Activated CD8-positive, alpha-beta memory T cell treated with anti-CD3 and anti-CD28 coated beads, Interleukin-2, amount 50 U/mL, for 4 hours (primary cell): ENCODE measurements at places on chromosomes 7 and 10.
A peak's percentile ranks its signal among the peaks of the same experiment; 100 is the strongest.

DNA sequence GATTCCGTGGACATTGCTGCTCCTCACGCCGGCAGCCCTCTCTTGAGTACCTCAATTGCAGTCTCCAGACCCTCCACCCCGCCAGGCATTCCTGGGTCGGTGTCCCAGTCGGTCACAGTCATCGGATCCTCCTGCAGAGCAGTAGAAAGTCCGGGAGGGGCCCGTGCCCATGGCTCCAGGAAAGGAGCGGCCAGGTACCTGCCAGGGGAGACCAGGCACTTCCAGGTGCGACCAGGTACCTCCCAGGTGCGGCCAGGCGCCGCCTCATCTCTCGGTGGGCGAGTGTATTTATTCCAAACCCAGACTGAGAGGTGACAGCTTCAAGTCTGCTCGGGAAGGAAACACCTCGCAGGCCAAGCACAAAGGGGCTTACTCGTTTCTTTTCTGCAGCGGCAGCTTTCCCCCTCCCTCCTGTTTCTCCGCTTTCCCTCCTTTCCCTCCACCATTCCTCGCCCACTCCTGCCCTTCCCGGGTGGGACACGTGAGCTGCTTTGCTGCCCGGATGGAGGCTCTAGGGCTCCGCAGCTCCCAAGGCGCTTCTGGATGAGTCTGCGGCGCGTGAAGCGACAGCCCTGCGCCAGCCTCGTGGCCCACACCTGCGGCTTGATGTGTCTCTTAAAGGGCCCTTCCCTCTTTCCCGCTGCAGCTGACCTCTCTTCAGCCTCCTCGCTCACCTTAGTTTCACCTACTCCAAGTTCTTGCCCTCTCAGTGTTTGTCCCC is 39.4 kb upstream of the AGK start:
- DNase-seq, result no peak

- peak; percentile 17 for DNase-seq
These were observed 8.0 kb upstream of the BEND7 start for GRCh38 chr10:13536674-13537366.

GRCh38 chr10:9510626-9511025 is 1456.1 kb downstream of the GATA3 start:
- no peak for DNase-seq

DNA sequence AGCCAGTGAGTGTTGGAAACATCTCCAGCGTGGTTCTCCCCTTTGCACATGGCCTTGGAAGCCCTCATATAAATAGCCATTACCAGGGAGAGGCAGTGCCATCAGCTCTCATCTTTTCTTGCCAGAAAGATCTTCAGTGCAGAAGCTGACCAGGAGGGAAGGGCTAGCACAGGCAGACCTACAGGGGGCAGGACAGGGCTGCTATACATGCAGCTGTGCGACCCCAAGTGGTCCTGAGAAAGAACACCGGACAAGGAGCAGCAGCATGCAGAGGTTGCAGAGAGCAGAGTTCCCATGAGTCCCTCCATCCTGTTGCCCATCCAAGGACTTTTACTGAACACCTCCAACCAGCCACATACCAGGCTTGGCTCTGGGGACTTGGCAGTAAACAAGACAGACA is 17.1 kb downstream of the GRID1 start:
- no peak for DNase-seq

GRCh38 chr10:34674176-34674575 is 140.9 kb downstream of the PARD3 start:
- no peak for DNase-seq

- no peak for DNase-seq
These were observed 61.3 kb downstream of the RAPGEF5 start for GRCh38 chr7:22295402-22296264.

DNA sequence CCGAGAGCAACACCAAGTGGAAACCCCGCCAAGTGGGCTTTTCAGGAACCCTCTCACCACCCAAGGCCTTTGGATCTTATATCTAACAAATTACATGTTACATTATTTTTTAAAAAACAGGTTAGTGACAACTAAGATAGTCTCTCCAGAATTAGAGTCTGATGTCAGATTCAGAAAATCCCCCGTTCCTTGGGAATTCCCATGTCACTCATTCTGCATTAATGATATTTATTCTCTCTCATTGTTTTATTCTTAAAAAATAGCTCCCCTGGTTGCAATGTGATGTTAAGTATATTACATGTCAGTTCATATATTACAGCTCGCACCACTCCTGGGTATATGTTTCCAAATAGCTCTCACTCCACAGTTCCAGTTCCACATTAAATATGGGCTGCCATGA is 81.8 kb downstream of the WNT2 start:
- no peak for DNase-seq

DNA sequence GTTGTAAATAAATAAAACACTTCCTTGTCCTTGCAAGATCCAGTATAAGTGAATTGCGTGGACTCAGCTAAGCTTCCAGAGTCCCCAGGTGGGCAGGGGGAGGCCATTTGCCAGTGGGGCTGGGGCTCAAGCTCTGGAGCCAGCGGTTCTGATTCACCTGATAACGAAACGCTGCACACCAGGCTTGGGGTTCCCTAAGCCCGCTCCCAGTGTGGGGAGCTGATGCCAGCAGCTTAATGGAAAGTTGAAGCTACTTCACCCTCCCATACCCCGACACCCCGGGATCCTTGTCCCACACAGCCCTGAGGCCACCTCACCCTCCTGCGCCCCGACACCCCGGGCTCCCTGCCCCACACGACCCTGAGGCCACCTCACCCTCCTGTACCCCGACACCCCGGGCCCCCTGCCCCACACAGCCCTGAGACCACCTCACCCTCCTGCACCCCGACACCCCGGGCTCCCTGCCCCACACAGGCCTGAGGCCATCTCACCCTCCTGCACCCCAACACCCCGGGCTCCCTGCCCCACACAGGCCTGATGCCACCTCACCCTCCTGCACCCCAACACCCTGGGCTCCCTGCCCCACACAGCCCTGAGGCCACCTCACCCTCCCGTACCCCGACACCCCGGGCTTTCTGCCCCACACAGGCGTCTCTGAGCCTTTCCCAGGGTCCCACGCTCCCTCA is 30.8 kb downstream of the FKBP6 start:
- no peak for DNase-seq

GRCh38 chr10:69014171-69014570 is 25.6 kb downstream of the KIFBP start:
- DNase-seq, result no peak

DNA sequence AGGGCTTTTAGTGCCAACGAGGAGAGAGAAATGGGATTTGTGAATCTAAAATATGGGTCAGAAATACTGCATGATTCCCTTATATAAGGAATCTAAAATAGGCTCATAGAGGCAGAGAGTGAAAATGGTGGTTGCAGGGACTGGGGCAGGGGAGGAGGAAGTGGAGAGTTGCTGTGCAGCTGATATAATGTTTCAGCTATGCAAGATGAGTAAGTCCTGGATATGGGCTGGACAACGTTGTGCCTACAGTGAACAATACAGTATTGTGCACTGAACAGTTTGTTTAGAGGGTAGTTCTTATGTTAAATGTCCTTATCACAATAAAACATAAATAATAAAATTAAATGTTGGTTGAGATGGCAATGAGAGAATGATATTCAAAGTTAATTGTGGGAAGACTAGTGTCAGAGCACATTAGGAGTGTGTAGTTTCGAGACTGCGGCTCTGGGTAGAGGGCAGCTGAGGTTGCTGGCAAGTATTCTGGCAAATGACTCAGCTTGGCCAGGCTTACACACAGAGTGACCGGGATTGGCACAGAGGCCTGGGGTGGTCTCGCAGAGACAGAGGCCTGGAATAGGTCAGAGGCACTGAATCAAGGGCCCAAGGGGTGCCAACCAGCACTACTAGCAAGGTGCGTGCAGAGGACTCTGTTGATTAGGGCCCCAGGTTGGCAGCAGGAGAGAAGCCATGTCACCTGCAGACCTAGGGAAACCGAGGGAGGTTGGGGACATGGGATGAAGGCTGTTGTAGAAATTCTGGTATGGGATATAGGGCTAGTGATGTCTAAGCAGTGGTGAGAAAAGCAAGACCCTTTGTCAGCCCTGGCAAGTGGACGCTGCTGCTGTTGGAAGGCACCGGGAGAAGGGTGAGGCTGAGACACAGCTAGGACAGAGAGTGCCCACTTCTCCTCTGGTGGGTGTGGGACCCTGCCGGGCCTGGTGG is 2.8 kb upstream of the DEPP1 start:
- no peak for DNase-seq

DNA sequence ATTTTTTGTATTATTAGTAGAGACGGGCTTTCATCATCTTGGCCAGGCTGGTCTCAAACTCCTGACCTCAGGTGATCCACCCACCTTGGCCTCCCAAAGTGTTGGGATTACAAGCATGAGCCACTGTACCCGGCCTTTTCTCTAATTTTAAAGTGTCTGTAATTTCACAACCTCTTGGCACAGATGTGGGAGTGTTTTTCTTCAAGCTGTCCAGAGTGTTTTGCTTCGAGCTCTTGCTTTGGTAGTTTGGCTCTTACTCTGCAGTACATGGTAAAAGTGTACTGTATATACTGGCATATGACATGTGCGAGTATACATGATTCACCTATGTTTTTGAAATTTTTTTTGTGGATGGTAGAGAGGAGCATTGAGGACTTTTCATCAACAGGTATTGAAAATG is 9.8 kb downstream of the SRGN start:
- DNase-seq, result no peak

GRCh38 chr7:91140982-91141381 is 123.3 kb upstream of the FZD1 start:
- DNase-seq, result no peak

- DNase-seq, result no peak
These were observed 1.4 kb upstream of the GIMAP5 start for GRCh38 chr7:150735596-150736358.

- DNase-seq, result no peak
These were observed 15.7 kb downstream of the CSGALNACT2 start for GRCh38 chr10:43153901-43154300.
